ENCODE measurements at places on chromosomes 12 and 14.

DNA sequence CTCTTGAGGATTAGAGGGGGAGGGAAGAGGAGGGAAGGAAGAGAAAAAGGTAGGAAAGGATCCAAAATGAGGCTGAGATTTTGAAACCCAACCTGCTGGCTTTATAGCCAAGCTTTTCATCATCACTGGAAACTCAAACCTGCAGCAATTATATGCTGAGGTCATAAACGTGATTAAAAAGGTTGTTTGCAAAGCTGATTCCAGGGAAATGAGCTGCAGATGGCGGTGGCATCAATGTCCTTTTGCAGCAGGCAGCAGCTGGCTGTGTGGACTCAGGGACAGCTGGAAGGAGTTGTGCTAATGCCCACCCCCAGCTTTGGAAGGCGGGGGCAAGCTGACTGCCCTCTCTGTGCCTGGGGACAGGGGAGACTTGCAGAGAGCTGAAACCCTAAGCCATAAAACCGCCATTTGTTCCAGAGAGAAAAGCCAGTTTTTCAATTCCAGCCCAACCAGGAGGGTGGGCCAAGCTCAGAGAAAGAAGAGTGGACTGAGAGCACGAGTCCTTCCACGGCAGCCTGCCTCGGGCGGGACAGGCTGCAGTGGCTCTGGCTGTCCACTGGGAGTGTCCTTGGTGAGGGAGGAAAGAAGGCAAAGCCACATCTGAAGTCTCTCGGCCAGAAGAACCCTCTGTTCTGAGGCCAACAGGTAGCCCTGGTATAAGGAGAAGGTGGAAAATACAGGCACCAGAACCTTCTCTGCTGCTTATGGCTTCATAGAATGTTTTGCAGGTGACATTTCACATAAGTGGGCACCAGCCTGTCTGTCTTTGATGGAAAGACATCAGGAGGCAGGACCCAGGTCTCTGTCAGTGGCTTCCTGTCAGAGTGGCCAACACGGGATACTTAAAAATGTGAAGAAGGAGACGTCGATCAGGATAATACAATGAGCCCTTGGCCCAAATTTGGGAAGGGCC, 90.7 kb downstream of the SINHCAF start:
- no peak for DNase-seq

- DNase-seq = no peak
Measured at GRCh38 chr12:89950421-89950820, 241.8 kb upstream of the ATP2B1 start.

DNA sequence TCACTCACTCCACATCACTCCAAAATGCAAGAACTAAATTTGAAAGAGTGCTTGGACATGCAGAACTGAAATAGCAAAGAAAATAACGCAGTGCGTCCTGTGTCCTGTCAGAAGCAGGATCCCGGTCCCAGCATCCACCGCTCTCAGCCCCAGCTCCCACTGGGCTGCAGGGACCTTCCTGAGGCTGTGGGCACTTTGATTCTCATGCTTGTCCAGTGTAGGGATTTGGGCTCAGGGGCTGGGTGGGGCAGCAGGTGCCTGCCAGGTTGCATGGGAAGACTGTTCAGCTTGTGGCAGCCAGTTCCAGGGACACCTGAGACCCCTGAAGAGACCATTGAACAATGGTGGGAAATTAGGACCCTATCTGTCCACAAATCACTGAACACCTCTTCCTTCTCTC, 140.0 kb upstream of the FKBP4 start:
- no peak for DNase-seq

- no peak for DNase-seq
Measured at GRCh38 chr14:61533513-61534255, 161.6 kb upstream of the HIF1A start.

DNA sequence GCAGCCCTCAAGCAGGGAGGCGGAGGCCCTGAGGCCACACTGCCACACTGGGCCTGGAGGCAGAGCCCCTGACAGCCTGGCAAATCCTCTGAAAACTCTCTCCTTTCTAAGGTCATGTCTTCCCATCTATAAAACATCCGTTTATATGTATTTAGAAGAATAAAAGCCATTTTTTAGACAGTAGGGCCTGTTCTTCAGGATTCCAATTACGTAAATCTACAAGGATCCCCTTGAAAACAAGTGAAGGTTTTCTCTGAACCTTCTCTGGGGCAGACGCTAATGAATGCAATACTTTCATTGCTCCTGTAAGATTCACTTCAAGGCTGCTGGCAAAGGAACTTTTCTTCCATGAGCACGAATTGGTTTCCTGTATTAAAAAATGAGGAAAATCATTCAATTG, 12.8 kb downstream of the EIF2B2 start:
- DNase-seq = no peak

DNA sequence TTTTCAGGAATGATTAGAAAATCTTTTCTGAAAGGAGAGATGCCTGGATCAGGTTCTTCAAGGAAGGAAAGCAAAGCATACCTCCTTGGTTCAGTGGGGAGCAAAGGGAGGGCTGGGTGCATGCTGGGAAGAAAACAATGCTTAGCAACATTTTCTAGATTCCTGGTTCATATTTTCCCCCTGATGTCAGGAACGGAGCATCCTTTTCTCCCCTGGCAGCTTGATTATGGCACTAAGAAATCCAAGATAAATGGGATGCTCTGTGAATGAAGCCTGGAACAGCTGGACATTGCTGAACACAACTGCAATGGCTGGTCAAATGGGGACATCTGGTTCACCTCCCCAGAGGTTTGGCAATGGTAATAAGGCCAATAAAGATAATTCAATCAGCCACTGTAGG, 50.9 kb downstream of the KCNA5 start:
- no peak for DNase-seq

DNA sequence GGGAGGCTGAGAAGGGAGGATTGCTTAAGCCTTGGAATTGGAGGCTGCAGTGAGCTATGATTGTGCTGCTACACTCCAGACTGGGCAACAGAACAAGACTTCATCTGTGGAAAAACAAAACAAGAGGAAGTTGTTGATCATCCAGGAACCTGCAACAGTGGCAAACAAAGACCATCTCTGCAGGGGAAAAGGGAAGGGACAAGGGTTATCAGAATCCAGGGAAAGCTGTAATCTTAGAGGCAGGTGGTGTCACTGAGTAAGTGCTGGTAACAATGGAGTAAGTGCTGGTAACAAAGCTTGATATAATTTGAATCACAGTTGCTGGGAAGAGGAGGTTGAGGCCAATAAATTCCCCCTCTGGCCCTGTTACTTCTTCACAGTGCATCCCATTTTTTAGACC, 27.5 kb upstream of the DCN start:
- DNase-seq = no peak

- DNase-seq = peak; percentile 45
Measured at GRCh38 chr14:53295985-53296582, 143.0 kb upstream of the DDHD1 start.

- DNase-seq = no peak
Measured at GRCh38 chr12:3204143-3204542, 127.0 kb downstream of the TSPAN9 start.

DNA sequence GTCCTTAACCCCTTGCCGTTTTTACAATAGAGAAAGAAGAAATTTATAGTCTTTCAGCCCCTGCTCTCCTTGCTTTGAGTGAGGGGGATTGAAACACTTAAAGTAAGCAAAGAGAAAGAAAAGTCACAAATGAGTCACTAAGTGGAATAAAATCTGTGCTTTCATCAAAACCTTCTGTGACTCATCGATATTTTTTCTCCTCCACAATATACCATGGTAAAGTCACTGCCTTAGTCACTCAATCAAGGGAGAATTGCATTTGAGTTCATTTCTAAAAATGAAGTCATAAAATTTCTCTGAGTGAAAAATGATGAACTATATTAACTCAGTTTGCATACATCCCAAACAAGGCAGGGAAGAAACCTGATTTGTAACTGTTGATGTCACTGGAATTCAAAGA, 470.3 kb downstream of the FOXG1 start:
- DNase-seq = no peak

DNA sequence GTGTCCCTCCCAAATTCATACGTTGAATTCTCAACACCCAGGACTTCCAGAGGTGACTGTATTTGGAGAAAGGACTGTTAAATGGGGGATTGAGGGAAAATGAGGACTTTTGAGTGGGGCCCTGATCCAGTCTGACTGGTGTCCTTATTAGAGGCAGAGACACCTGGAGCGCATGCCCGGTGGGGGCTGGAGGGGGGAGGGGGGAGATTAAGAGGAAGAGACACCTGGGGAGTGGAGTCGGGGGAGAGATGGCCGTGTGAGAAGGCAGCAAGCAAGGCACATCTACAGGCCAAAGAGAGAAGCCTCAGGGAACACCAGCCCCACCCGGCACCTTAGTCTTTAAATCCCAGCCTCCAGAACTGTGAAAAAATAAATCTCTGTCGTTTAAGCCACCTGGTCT, 209.7 kb downstream of the SLC41A2 start:
- DNase-seq = no peak

DNA sequence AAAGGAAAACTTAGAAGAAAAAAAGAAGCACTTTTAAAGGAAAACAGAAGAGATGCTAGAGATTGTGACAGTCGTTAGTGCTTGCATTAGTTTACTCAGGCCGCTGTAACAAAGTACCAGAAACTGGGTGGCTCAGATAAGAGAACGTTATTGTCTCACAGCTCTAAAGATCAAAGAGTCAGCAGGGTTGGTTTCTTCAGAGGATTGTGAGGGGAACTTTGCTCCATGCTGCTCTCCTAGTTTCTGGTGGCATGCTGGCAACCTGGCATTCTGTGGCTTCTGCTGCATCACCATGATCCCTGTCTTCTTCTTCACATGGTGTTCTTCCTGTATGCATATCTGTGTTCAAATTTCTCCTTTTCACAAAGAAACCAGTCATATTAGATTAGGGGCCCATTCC, 119.4 kb upstream of the PLEKHA5 start:
- no peak for DNase-seq

- DNase-seq = no peak
Measured at GRCh38 chr14:49857427-49858003, 4.9 kb upstream of the NEMF start.

DNA sequence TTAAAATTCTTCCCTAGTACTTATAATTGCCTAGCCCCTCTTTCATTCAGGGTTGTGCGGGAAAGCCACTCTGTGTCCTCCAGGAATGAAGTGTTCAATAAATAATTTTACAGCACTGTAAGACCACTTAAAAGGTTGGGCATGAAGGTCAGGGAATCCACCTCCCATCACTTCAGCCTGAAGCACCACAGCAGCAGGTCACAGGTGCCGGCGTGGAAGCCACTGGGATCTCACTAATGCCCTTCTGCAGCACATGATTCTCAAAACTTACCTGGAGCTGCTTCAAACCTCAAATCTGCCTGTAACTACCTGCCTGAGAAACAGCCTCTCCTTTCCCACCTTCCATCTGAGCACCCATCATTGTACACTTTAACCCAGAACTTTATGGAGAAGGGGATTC, 159.5 kb downstream of the ANO4 start:
- DNase-seq = no peak

GRCh38 chr12:119479121-119479561, 114.4 kb upstream of the TMEM233 start:
- no peak for DNase-seq

- no peak for DNase-seq
Measured at GRCh38 chr14:99063620-99064225, 208.3 kb downstream of the BCL11B start.

DNA sequence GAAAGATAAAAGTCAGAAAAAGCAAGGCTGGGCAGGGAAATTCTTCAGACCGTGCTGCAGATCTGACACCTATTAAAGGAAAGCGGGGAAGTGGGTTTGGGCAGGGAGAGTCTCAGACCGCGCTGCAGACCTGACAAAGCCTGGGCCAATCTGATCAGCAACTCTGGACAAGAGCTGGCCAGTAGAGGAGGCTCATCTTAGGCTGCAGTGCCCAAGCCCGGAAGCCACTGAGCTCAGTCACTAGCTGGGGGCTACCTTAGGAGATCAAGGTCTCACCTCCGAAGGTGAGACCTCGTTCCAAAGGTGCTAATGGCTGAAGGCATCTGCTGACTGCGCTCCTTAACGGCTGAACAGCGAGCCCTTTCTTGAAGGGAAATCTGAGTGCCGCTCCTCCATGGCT, 60.2 kb downstream of the SINHCAF start:
- no peak for DNase-seq

DNA sequence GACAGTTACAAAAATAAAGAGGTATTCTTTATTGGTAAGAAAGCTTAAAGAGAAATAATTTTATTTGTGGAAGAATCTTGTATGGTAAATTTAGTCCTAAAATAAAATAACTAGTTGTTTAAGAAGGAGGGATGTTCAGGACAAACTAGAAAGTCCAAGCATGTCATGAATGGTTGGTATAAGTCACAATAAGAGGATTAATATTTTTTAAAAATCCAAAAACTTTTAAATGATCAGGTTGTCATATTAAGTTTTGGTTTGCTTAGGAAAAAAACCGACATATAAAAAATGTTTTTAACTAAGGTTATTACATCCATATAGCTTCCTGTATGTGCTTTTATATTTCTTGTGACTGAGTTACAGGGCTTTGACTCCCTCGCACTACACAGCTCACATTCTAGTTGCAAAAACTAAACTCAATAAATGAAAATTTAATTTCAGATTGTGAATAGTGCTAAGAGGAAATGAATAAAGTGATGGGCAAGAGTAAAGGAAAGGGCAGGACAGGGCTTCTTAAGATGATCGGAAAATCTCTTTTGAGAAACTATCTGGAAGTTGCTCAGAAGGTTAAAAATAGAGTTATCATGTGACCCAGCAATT, 80.7 kb upstream of the METAP2 start:
- DNase-seq = no peak

DNA sequence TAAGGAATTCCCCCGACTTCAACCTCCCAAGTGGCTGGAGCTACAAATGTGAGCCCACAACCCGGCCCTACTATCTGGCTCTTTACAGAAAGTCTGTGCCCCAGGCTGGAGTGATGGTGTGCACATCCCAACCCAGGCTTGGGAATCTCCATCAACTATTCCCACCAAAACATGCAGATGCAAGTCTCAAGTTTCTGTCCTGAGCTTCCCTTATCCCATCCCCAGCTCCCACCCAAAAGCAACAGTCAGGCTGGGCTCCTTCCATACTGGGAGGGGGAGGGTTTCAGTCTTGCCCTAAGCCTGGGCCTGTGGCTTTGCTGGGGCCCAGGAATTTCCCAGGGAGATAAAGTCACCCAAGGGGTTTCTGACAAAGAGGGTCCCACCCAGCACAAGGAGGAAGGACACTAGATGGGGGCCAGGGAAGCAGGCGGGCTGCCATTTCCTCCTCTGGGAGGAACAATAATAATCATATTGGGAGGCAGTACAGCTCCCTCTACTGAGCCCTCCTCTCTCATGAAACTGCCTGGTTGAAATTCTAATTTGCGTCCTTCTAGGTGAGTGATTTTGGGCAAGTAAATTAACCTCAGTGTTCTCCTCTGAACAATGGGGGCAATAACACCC, 8.0 kb downstream of the SLC8B1 start:
- no peak for DNase-seq

- peak; percentile 60 for DNase-seq
Measured at GRCh38 chr14:36070031-36070719, 106.3 kb downstream of the PTCSC3 start.

- DNase-seq = no peak
Measured at GRCh38 chr12:40144023-40144422, 38.1 kb upstream of the SLC2A13 start.

GRCh38 chr12:2934371-2934770, 24.8 kb upstream of the TEAD4 start:
- no peak for DNase-seq

- DNase-seq = no peak
Measured at GRCh38 chr14:55272922-55273321, 1.7 kb downstream of the FBXO34 start.

- DNase-seq = no peak
Measured at GRCh38 chr12:91172096-91172495, 10.5 kb downstream of the DCN start.

- no peak for DNase-seq
Measured at GRCh38 chr14:36281309-36281708, 39.1 kb downstream of the MBIP start.

- DNase-seq = no peak
Measured at GRCh38 chr12:110269622-110270124, 11.4 kb upstream of the ATP2A2 start.

GRCh38 chr14:88454886-88455285, 69.4 kb downstream of the SPATA7 start:
- DNase-seq = no peak

All from GM20000 (cell line).